Occipital lobe (tissue), 3 donors: ENCODE measurements at places on chromosomes 4 and X.
A peak's percentile ranks its signal among the peaks of the same experiment; 100 is the strongest.

DNA sequence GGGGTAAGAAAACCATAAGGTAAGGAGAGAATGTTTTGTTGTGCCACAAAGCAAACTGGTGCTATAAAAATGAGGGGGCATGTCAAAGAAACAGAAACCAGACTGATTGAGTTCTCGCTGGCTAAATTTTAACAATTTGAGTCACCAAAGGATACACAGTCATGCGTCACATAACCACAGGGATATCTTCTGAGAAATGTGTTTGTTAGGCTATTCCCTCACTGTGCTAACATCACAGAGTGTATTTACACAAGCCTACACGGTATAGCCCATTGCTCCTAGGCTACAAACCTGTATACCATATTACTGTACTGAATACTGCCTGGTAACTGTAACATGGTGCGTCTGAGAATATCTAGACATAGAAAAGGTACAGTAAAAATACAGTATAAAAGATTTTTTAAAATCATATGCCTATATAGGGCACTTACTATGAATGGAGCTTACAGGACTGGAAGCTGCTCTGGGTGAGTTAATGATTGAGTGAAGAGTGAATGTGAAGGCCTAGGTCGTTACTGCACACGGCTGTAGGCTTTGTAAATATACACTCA lies 50.1 kb downstream of the FBXW7 start:
- DNase-seq: no peak

- no peak for DNase-seq
Measured at GRCh38 chr4:158597879-158598596, 73.6 kb downstream of the C4orf46 start.

DNA sequence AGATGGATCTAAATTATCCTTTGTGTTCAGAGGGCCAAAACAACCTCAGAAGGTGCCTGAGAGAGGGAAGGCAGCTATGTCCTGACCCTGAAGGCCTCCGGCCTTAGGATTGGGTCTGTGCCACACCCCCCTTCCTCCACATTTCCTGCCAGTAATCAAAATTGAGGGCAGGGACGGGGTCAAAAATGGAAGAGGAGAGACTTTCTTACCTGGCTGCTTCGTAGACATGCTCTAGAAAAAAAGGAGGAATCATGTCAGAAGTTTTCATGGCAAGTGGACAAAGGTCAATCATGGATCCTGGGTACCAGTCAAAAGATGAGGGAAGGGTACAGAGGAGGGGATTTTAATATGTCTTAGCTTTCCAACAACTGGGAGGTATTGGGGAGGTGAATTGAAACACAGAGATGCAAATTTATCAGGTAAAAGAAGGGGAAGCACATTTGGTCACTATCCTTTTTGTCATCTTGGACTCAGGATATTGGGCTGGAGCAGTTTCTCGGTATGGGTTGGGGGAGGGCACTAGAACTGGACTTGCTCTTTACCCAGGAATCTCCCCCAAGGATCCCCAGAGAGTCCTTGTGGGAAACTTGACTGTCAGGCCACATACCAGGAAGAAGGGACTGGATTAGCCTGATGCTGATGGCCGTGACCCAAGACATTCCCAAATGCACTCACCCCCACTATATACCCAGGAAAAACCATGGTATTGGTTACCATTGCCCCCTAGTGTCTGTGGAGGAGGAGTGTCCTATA lies 17.1 kb downstream of the VSIG4 start:
- DNase-seq: no peak

DNA sequence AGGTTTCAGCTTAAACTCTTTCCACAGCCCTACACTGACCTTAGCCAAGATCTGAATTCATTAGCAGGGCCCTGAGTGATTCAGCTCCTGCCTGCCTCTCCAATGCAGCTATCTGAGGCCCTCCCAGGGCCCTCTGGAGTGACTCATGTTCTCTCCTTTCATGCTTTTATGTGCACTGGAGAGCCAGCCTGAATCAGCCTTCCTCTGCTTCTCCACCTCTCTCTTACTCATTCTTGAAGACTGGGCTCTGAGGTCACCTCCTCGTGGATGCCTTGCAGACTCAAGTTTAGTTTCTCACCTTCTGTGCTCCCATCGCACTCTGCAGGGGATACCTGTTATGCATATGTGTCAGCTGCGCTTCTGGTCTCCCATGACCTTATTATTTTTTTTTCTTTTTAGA lies 3.1 kb upstream of the OCIAD2 start:
- DNase-seq: peak; percentile 53

DNA sequence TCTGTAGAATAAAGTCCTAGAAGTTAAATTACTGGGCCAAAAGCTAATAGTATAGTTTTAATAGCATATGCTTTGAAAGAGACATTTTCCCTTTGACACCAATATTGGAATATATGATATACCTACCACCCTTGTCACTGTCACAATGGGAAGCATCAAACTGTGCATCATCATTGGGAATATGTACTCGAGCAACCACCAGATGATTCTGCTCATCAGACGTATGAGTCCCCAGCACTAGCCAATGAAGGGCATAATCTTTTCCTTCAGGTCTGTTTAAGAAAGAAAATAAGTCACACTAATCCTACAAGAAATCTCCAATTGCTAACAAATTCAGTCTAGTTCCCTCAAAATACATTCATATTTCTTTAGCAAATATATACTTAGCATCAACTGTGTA lies 7.3 kb downstream of the RBBP7 start:
- no peak for DNase-seq

DNA sequence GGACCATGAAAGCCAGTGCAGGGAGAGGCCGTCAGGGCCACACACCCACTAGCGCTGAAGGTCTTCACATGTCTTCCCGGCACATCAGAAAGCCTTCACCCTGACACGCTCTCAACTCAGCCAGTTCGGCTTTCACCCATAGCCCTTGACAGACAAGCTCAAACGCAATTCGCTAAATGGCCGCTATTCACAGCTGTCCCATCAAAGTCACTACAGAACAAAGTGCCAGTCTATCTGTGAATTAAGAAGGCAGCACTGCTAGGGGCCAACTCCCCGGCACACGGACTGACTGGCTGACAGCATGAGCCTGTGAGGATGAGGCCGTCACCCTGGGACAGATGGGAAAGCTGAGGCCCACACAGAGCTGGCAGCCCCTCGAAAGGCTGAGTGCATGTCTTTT lies 45.7 kb downstream of the ACOX3 start:
- DNase-seq: peak; percentile 28

DNA sequence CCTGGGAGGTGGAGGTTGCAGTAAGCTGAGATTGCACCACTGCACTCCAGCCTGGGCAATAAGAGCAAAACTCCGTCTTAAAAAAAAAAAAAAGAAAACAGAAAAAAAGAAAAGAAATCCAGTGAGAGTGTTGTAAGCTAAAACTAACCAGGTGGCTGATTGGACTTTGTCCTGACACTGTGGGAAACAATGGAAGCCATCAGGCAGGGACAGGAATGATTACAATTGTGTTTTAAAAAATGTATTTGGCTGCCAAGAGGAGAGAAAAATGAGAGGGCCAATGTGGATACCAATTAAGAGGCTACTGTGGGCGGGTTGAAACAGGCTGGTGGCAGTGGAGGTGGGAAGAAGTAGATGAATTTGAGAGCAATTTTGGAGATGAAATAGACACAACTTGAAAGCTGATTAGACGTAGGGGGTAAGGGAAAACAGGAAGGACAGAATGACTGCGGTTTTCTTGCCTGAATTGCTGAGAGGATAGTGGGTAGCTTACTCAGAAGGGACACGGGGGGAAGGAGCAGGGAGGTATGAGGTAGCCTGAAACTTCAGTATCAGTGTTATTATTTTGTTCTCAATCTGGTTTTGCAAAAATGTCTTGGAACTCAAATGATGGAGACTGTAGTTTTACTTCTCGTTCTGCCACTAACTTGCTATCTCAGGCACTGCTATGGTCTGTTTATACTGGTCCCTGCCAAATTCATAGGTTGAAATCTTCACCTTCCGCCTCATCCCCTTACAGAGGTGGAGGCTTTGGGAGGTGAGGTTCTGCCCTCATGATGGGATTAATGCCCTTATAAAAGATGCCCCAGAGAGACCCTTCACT lies 45.6 kb upstream of the CHRNA9 start:
- no peak for DNase-seq

- no peak for DNase-seq
Measured at GRCh38 chrX:8179656-8180055, 8.6 kb upstream of the VCX2 start.

DNA sequence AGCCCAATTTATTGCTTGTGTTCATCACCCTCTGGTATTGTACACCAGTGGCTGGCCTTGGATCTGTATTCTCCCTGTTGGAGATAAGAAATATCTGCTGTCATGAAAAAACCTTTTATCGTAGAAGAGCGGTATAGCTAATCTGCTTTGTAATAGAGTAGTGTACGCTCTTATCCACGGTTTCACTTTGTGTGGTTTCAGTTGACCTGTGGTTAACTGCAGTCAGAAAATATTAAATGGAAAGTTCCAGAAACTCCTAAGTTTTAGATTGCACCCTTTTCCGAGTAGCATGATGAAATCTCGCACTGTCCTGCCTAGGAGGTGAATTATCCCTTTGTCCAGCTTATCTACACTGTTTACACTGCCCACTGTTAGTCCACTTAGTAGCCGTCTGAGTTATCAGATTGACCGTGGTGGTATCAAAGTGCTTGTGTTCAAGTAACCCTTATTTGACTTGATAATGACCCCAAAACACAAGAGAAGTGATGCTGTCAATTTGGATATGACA lies 42.4 kb downstream of the KDM6A start:
- DNase-seq: no peak

- DNase-seq: no peak
Measured at GRCh38 chr4:152910521-152910920, 25.6 kb upstream of the FHDC1 start.

- no peak for DNase-seq
Measured at GRCh38 chr4:69531251-69531650, 35.5 kb upstream of the UGT2B4 start.

- DNase-seq: no peak
Measured at GRCh38 chr4:1713003-1713851, 1.1 kb upstream of the SLBP start.

DNA sequence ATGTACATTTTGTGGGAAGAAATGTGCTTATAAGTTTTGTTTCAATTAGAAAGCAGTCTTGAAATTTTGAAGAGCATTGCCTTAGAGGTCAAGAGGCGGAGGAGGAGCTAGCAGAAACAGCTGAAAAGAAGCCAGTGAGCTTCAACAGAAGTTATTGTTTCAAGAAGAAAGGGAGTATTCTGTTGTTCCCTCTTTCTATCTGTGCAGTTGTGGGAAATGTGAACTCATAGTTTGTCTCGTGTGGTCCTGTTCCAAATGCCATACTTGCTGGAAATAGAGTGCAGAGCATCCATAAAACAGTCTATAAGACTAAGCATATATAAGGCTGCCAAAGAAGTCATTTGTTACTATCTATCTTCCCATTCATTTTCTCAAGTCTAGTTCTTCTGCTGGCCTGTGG lies 1015.7 kb downstream of the DMD start:
- DNase-seq: no peak

- no peak for DNase-seq
Measured at GRCh38 chr4:113607998-113608397, 153.5 kb downstream of the CAMK2D start.

GRCh38 chrX:120755066-120755846 lies 120.4 kb downstream of the CT47B1 start:
- DNase-seq: no peak

DNA sequence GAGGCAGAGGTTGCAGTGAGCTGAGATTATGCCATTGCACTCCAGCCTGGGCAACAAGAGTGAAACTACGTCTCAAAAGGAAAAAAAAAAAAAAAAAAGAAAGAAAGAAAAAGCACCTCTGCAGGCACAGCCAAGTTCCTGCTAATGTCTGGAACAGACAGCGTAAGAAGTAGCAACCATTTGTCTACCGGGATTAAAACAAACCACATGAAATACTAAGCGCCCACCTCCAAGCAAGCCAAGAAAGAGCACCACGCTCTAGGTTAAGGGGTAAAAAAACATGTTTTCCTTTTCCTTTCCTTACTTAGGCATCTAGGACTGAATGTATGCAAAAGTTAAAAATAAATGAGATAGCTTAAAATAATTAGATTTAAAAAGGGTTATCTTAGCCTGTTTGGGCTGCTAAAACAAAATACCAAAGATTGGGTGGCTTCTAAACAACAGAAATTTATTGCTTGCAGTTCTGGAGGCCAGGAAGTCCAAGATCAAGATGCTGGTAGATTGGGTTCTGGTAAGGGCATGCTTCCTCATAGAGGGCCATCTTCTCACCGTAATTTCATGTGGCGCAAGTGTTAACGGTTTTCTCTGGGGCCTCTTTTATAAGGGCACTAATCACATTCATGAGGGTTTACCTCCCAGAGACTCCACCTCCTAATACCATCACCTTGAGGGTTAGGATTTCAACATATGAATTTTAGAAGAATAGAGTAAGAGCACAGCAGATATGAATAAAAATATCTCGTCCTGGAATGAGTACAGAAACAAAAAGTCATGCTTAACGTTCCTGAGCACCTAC lies 12.3 kb downstream of the GPC4 start:
- DNase-seq: no peak

- DNase-seq: no peak
Measured at GRCh38 chr4:142952821-142953580, 106.9 kb upstream of the INPP4B start.

GRCh38 chr4:12645732-12646131 lies 838.4 kb downstream of the RAB28 start:
- DNase-seq: no peak

GRCh38 chrX:23559975-23560374 lies 107.3 kb upstream of the PRDX4 start:
- no peak for DNase-seq

GRCh38 chr4:73648478-73648877 lies 28.2 kb upstream of the RASSF6 start:
- DNase-seq: no peak

- no peak for DNase-seq
Measured at GRCh38 chrX:55841962-55842752, 124.6 kb downstream of the RRAGB start.

GRCh38 chr4:101660607-101661006 lies 129.9 kb upstream of the BANK1 start:
- DNase-seq: no peak
